ENCODE measurements at places on chromosomes 5 and 9.

GRCh38 chr5:132748522-132749000 lies 1.3 kb downstream of the CCNI2 start:
- H3K4me3 ChIP-seq: peak overlapping the region; percentile 77
- H3K36me3 ChIP-seq: no peaks in the 10 kb centered on the region
- no peak for DNase-seq
- peaks cover 6% of the 10 kb centered on the region for H3K4me1 ChIP-seq

GRCh38 chr5:859391-859790 lies 8.6 kb upstream of the ZDHHC11 start:
- H3K4me1 ChIP-seq: no peaks in the 10 kb centered on the region
- no peaks in the 10 kb centered on the region for H3K36me3 ChIP-seq
- no peak overlapping the region for H3K4me3 ChIP-seq
- no peak for DNase-seq

DNA sequence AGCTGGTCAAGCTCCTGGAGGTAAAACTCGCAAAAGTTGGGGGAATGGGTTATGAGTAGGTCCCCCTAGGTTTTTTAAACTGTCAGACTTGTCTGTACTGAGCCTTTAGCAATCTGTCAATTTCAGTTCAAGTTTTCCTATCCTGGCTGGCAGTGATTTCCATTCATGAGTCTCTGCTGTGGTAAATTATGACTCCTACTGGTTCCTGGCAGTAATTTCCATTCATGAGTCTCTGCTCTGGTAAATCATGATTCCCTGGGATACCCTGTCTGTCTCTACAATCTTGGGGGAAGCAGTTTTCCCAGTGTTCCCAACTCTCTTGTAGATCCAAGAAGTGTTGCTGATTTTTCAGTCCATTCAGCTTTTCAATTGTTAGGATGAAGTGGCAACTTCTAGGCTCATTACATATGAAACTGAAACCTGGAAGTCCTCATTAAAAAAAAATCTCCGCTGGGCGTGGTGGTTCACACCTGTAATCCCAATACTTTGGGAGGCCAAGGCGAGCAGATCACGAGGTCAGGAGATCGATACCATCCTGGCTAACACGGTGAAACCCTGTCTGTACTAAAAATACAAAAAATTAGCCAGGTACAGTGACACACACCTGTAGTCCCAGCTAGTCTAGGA lies 91.3 kb upstream of the GPBP1 start:
- H3K27me3 ChIP-seq: no peaks in the 10 kb centered on the region
- no peak overlapping the region for H3K27ac ChIP-seq
- no peak for DNase-seq
- no peak overlapping the region for H3K4me3 ChIP-seq
- no peaks in the 10 kb centered on the region for H3K36me3 ChIP-seq

GRCh38 chr9:99004717-99005460 lies 61.2 kb downstream of the COL15A1 start:
- H3K4me1 ChIP-seq: peaks cover 31% of the 10 kb centered on the region
- no peak overlapping the region for H3K4me3 ChIP-seq
- no peak for DNase-seq

GRCh38 chr9:88680041-88680440 lies 145.1 kb downstream of the NXNL2 start:
- no peak for DNase-seq
- no peaks in the 10 kb centered on the region for H3K4me1 ChIP-seq
- no peak overlapping the region for H3K27ac ChIP-seq

DNA sequence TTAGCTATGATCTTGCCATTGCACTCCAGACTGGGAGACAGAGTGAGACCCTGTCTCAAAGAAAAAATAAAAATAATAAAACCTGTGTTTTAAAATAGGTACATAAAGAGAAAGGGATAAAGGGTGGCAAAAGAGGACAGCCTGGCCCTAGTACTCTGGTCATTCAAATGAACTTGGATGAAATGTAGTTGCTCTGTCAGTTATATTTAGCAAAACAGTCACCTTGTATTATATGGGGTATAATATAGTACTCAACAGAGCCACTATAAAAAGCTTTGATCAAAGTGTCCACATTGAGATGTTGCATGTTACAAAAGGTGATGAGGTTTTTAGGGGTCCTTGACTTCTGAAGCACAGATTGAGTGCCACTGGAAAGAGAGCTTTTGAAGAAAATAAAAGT lies 61.1 kb upstream of the EQTN start:
- H3K36me3 ChIP-seq: no peaks in the 10 kb centered on the region
- DNase-seq: no peak
- H3K27me3 ChIP-seq: no peaks in the 10 kb centered on the region

GRCh38 chr9:123420592-123421111 lies 64.7 kb downstream of the CRB2 start:
- no peak overlapping the region for H3K27ac ChIP-seq
- no peak for DNase-seq
- H3K4me1 ChIP-seq: peaks cover 6% of the 10 kb centered on the region
- H3K27me3 ChIP-seq: no peaks in the 10 kb centered on the region

DNA sequence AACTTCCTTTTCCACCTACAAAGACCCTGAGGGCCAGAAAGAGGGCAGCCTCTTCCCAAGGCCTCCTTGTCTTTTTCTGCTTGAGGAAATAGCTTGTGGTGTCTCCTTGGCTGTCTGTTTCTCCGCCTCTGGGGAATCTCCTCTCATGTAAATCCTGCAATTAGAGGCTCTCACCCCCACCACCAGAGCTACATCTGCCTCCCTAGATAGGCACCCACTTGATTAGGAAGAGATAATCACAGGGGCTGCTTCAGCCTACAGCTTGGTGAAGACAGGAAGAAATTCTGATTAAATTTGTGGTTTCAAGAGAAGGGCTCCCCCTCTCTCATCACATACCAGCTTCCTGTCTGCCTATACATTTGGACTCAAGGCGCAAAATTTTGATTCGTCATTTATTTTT lies 75.6 kb downstream of the TLR4 start:
- H3K36me3 ChIP-seq: no peaks in the 10 kb centered on the region
- no peak overlapping the region for H3K4me3 ChIP-seq
- H3K27me3 ChIP-seq: peaks cover 27% of the 10 kb centered on the region
- H3K27ac ChIP-seq: no peak overlapping the region
- no peaks in the 10 kb centered on the region for H3K4me1 ChIP-seq

DNA sequence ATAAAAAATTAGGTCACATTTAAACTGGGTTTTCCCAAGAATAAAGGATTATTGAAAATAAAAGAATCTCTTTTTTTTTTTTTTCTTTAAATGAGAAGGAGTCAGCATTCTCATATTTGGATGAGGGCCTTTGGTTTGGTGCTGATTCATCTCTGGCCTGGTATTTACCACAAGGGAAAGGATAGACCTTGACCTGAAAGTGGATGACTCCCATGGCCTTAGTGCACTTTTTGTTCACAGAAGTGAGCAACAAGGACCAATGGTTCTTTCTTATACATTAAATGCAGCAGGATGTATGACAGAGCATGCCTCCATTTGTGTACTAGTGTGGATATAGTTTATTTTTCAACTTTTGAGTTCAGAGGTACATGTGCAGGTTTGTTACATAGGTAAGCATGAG lies 6.9 kb downstream of the YTHDC2 start:
- H3K36me3 ChIP-seq: no peaks in the 10 kb centered on the region
- no peak overlapping the region for H3K27ac ChIP-seq
- no peak overlapping the region for H3K4me3 ChIP-seq
- no peak for DNase-seq
- peaks cover 64% of the 10 kb centered on the region for H3K4me1 ChIP-seq

DNA sequence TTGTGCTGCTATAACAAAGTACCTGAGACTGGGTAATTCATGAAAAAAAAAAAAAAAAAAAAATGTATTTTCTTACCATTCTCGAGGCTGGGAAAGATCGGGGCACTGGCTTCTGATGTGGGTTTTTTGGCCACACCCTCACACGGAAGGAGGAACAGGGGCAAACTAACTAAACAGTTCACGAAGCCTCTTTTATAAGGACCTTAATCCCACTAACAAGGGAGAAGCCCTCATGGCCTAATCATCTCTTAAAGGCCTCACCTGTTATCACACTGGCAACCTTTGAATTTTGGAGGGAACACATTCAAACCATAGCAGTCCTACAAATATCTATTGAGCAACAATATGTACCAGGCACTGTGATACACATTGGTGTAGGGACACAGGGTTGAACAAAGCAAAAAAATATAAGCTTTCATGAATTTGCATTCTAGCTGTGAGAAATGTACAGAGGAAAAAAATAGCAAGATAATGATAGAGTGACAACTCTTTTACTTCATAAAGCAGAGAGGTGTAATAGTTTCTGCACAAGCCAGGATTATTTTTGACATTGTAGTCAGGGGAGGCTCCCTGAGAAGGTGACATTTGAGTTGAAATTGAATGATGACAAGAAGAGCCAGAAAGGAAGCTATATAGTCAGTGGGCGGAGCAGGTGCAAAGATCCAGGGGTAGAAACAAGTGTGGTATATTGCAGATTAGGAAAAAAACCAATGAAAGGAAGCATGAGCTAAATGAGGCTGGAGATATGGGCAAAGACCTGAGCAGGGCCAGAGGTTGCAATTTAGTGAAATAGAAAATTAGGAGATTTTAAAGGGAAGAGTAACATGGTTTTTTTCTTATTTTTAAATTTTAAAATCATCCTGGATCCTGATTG lies 68.1 kb upstream of the GRAMD2B start:
- no peaks in the 10 kb centered on the region for H3K27me3 ChIP-seq
- peaks cover 17% of the 10 kb centered on the region for H3K4me1 ChIP-seq
- no peak overlapping the region for H3K4me3 ChIP-seq
- H3K27ac ChIP-seq: peak overlapping the region; percentile 12

GRCh38 chr5:134141331-134142050 lies 27.0 kb downstream of the TCF7 start:
- DNase-seq: peak; percentile 61
- H3K4me3 ChIP-seq: no peak overlapping the region
- H3K36me3 ChIP-seq: peaks cover 96% of the 10 kb centered on the region
- H3K4me1 ChIP-seq: peaks cover 80% of the 10 kb centered on the region
- H3K27me3 ChIP-seq: no peaks in the 10 kb centered on the region

GRCh38 chr5:72286798-72287197 lies 33.2 kb downstream of the MRPS27 start:
- peaks cover 3% of the 10 kb centered on the region for H3K36me3 ChIP-seq
- no peak overlapping the region for H3K27ac ChIP-seq
- no peak overlapping the region for H3K4me3 ChIP-seq
- DNase-seq: no peak
- H3K27me3 ChIP-seq: no peaks in the 10 kb centered on the region

DNA sequence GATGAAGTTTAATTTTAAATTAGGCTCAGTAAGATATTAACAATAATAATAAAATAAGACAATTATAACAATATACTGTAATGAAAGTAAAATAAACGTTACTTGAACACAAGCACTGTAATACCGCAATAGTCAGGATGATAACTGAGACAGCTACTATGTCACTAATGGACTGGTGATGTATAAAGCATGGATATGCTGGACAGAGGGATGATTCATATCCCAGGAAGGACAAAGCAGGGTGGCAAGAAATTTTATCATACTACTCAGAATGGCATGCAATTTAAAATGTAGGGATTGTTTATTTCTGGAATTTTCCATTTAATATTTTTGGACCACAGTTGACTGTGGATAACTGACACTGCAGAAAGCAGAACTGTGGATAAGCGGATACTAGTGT lies 196.9 kb downstream of the VPS13A start:
- H3K27me3 ChIP-seq: no peaks in the 10 kb centered on the region
- H3K4me3 ChIP-seq: no peak overlapping the region
- peaks cover 14% of the 10 kb centered on the region for H3K36me3 ChIP-seq
- no peak for DNase-seq

GRCh38 chr5:84149094-84149493 lies 235.6 kb downstream of the EDIL3 start:
- H3K27ac ChIP-seq: no peak overlapping the region
- no peaks in the 10 kb centered on the region for H3K36me3 ChIP-seq
- no peaks in the 10 kb centered on the region for H3K27me3 ChIP-seq
- H3K4me3 ChIP-seq: no peak overlapping the region

GRCh38 chr9:126439883-126440653 lies 113.4 kb downstream of the MVB12B start:
- H3K4me1 ChIP-seq: peaks cover 36% of the 10 kb centered on the region
- H3K27ac ChIP-seq: no peak overlapping the region
- peaks cover 6% of the 10 kb centered on the region for H3K36me3 ChIP-seq
- no peak overlapping the region for H3K4me3 ChIP-seq
